ENCODE measurements at places on chromosomes 11 and 22.

DNA sequence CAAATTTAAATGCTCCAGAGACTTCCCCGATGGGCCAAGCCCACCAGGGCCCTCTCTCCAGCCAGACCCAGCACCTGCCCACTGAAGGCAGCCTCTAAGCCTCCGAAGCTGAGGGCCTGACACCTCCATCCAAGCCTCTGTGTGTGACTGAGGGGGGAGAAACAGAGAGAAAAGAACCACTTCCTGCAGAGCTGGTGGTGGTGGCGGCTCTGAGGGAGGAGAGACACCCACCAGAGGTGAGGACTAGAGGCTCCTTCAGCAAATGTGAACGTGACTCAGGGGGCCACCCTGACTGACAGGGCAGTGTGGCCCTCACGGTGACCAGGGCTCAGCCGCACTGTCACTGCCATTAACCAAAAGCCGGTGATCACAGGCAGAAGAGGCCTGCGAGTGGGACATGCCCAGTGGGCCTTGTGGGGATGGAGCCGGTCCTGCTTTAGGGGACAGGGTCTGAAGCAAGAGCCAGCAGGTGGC is 31.0 kb upstream of the CD5 start:
- DNase-seq = no peak

DNA sequence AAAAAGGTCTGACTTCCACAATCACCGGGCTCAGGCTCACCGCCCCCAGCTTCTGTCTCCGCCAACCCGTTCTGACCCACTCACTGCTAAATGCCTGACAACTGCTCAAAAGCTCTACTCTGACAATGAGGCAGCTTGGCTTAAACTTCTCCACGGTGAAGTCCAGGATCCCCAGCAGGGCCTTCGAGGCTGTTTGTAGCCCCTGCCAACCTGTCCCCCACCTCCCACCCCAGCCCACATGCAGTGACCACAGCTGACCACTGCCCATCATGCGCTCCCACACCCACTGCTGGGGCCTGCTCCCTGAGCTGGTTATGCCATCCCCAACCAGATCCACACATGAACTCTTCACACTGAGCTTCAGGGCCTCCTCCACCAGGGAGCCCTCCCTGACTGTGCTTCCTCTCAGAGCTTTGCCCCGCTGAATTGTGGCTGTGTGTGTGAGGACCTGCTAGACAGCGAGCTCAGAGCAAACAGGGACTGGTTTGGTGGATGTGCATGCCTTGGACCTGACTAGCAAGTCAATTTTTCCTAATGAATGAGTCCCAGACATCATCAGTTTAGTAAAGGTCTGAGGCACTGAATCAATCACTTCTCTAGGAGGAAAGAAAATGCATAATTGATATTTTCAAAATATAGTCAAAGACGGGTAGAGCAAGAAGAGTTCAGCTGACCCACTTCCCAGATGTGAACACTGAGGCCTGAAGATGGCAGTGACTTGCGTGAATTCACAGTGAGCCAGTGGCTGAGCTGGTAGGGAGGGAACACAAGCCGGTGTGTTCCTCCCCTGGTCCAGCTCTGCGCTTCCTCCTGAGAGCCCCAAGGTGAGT is 7.7 kb downstream of the LRRC32 start:
- DNase-seq = no peak

- DNase-seq = no peak
These were observed 197.8 kb downstream of the CWF19L2 start for GRCh38 chr11:107259811-107260221.

DNA sequence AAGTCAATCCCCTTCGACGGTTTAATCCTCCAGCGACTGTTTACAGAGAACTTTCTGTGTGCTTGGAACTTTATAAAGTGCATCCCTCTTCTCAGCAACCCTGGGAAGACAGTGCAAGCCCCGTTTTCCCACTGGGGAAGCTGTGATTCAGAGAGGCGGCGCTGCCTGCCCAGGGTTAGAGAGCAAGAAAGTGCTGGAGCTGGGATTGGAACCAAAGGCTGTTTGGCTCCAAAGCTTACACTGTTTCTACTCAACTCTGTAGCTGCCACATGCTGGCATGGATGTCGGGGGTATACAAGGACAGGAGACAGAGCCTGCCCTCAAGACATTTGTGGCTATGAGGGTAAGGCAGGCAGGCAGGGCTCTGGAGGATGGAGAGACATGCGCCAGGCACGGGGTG is 13.0 kb downstream of the FBLN1 start:
- DNase-seq = no peak

DNA sequence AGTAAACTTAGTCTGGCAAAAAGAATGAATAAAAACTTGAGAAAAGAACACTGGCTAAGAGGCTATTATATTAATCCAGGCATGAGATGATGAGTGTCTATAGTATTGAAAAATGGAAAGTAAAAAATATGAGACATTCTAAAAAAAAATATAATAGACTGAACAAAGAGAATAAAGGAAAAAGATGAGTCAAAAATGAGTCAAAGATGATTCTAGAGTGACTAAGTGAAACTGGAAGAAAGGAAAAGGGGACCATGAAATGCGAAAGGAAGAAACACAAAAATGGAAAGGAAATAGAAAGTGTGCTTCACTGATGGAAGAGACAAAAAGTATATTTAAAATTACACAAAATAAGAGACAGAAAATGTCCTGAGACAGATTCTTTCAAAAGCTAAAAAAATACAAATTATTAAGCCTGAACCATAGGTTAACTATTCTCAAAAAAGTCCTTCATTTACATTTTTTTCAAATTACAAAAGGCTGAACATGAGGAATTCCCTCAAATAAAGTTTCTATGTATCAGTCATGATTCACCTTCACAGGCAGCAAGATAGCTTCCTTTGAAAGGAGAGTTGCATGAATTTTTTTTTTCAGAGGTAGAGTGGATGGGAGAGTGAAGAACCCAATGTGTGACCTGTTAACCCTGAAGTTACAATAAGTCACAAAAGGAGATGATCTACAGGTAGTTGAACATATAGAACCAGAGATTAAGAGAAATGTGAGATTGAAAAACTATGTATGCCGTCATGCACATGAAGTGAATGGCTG is 75.2 kb downstream of the EIF3M start:
- DNase-seq = no peak

DNA sequence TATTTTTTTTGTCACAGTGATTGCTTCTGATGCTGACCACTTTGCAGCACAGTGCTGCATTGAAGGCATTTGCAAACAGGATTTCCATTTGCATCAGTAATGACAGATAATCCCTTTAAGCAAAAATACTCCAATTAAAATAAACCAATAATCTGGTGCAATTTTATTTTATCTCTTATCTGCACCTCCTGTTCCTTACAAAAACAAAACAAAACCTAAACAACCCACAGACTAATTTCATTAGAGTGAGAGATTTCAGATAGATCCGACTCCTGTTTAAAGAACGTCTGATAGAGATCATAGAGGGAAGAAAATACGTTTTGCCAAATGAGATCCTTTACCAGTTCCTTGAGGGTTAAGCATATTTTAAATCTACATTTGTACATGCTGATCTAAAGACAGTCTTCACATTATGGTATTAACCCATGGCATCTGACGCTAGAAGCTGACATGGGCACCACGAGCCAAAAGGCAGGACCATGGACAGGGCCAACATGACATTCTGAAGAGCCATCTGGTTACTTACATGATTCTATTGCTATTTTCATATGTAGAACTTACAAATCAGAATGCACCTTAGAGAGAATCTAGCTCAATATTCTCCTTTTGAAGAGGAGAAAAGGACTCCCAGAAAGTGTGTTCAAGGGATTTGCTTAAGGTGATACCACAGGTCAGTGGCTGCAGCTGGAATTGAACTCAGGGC is 286.2 kb upstream of the NARS2 start:
- no peak for DNase-seq

GRCh38 chr11:123246749-123247495 is 51.9 kb upstream of the CLMP start:
- DNase-seq = no peak
